ENCODE measurements at places on chromosomes 12 and 14. TPM values are rescaled to one million over a fixed set of nuclear protein-coding genes. Genes with fewer than 3 reads are reported as not detected.

The FAM186B gene
- 0.62 TPM for total RNA-seq

The DENND5B gene
- 0.93 TPM for total RNA-seq

DNA sequence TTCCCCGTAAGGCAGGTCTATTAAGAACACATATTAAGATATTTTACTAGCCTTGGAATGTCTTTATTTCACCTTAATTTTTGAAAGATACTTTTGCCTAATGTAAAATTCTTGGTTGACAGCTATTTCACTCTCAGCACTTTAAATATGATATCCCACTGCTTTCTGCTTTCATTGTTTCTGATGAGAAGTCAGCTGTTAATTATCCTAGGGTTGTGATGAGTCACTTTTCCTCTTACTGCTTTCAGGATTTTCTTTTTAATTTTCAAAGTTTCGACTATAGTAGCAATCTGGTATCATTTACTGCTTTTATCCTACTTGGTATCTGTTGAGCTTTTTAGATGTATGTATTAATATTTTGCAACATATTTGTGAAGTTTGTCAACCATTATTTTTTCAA lies 578.9 kb upstream of the ATP2B1 start:
- no peak overlapping the region for H3K27ac ChIP-seq
- peaks cover 1% of the 10 kb centered on the region for H3K36me3 ChIP-seq
- H3K27me3 ChIP-seq: peaks cover 3% of the 10 kb centered on the region
- H3K4me3 ChIP-seq: no peak overlapping the region
- no peak for DNase-seq
- H3K4me1 ChIP-seq: no peaks in the 10 kb centered on the region

GRCh38 chr14:38900887-38901286 lies 202.1 kb downstream of the SEC23A start:
- no peak overlapping the region for H3K27ac ChIP-seq
- H3K27me3 ChIP-seq: peaks cover 6% of the 10 kb centered on the region
- DNase-seq: no peak
- no peaks in the 10 kb centered on the region for H3K36me3 ChIP-seq
- no peak overlapping the region for H3K4me3 ChIP-seq

DNA sequence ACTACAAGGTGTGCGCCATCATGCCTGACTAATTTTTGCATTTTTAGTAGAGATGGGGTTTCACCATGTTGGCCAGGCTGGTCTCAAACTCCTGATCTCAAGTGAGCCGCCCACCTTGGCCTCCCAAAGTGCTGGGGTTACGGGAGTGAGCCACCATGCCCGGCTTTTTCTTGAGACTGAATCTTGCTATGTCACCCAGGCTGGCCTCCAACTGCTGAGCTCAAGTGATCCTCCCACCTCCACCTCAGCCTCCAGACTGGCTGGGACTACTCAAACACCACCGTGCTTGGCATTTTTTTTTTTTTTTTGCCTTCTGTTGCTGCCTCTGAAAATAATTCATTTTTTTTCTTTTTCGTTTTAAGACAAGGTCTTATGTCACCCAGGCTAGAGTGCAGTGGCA lies 8.2 kb upstream of the ESPL1 start:
- DNase-seq: no peak
- peaks cover 8% of the 10 kb centered on the region for H3K36me3 ChIP-seq
- no peaks in the 10 kb centered on the region for H3K27me3 ChIP-seq

Measured in activated T-helper 1 cell treated with anti-CD3 and anti-CD28 coated beads, Interleukin-12 subunit alpha, Interleukin-12 subunit beta, Interleukin-2, Interleukin-4 antibody, amounts not matched to agents 30 ng/mL and 10 ng/mL and 1 ng/mL, durations not matched to agents 14 hours and 24 hours and 36 hours (primary cell).